ENCODE measurements at places on chromosomes 2 and 18. TPM values are rescaled to one million over a fixed set of nuclear protein-coding genes. Genes with fewer than 3 reads are reported as not detected.

DNA sequence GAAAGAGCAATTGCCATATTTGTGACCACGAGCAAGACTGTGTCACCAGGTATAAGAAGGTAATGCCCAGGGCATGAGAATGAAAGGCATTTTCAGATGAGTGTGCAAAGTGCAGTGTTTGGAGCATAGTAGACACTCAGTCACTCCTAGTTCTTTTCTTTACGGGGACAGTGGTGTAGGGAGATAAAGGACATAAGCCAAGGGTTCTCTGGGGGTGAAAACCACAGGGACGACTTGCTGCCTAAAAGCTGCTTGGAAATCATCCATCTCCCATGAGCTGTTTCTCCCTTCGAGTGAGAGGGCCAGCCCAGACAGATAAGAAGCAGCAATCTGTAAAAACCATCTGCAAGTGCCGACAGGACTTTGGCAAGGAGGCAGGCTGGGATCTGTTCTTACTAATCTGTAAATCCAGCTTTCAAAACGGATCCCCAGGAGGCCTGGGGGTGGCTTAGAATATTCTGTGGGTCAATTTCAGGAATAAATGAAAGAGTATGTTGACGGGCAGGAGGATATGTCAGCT, 221.6 kb downstream of the LPIN1 start:
- no peak for DNase-seq

DNA sequence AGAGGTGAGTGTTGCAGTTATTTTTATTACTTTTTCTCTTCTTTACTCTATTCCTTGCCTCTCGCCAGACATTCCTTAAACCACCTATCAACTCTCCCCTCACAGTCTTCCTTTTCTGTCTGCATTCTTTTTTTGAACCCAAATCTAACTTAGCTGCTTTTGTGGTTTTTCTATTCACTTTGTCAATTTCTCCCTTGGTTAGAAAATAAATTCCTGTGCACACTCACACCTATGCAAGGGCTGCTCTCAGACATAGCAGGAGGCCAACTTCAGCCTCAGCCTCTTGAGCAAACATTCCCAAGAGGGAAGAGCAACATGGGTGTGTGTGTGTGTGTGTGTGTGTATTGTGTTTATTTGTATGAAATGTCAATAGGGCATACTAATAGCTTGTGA, 808.6 kb downstream of the RNF144A start:
- no peak for DNase-seq

The TMEM163 gene
- total RNA-seq = 0.12 TPM

GRCh38 chr2:11011359-11011758, 99.6 kb downstream of the KCNF1 start:
- no peak for DNase-seq

The TUBB8B gene
- total RNA-seq = not detected

The CNGA3 gene
- total RNA-seq = not detected

- no peak for DNase-seq
Observed at GRCh38 chr18:63301434-63301833, 18.1 kb downstream of the BCL2 start.

The ADRA2B gene
- not detected for total RNA-seq

GRCh38 chr18:8142131-8142711, 467.0 kb upstream of the RAB12 start:
- DNase-seq = no peak

DNA sequence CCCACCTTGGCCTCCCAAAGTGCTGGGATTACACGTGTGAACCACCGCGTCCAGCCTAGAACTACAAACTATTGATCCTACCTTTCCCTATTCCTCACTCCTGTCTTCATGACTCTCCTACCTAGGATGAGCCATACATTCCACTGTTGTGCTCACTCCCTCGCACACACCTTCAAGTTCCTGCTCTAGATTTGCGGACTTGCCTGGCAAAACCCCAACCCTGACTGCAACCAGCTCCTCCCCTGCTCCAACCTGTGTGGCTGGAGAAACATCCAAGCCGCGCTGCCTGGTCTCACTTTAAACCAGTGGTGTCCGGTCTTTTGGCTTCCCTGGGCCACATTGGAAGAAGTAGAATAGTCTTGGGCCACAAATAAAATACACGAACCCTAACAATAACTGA, 5.0 kb upstream of the DNPEP start:
- no peak for DNase-seq

The KRTCAP3 gene
- total RNA-seq = not detected

The SCYGR1 gene
- not detected for total RNA-seq

GRCh38 chr18:8609659-8610458, 622 bp downstream of the RAB12 start:
- DNase-seq = no peak

- DNase-seq = peak; percentile 31
Observed at GRCh38 chr2:46937471-46937901, 21.9 kb upstream of the MCFD2 start.

DNA sequence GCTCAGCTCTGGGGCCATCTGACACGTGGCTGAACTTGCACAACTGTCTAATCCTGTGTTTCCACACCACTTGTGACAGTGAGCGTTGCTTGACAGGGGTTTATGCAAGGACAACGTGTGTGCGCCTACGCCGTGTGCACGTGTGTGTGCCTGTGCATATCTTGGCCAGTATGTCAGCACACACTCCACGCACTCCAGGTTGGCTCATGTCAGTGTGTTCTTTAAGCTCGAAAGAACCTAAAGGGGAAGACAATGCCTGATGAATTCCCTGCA, 85.6 kb upstream of the SALL3 start:
- no peak for DNase-seq

DNA sequence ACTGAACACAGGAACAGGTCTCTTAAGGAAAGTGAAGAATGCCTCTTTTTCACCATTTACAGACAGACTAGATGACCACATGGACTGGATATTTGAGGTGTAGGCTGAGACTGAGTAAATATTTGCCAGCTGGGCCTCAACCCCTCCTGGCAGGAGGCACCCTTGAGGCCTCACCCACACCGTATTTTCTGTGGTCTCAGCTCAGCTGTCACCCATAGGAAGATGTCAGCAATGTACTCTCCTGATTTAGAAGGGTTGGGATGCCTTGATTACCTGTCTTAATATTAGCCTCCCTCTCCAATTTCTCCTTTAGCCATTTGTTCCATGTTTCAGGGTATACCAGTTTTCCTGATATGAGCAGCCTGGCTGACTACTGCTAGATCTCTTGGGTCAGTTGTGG, 20.3 kb downstream of the ADCYAP1 start:
- no peak for DNase-seq

The PARD6G gene
- 5.4 TPM for total RNA-seq

DNA sequence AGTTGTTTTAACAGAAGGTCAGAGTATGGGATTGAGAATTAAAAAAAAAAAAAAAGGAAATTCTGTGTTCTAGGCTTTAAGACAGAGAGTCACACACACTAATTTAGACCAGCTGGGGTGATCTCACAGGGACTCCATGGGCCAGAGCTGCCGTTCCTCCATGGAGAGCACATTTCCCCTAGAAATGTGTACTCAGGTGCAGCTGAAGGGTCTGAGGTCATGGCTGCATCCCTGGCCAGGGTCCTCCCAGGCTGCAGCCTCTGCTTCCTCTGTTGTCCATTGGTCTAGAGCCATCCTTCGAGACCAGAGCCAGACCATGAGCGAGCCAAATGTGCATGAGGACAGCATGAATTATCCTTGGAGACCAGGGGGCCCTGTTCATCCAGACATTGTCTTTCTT, 190.1 kb upstream of the TNP1 start:
- DNase-seq = no peak
